Skin of body (tissue), 3 donors: ENCODE measurements at places on chromosomes 3 and 15.

GRCh38 chr3:39989746-39990145 is 180.3 kb downstream of the MYRIP start:
- no peak for DNase-seq

- DNase-seq = no peak
Observed at GRCh38 chr3:197758512-197758911, 8.8 kb downstream of the FYTTD1 start.

GRCh38 chr15:69725957-69726356 is 273.3 kb downstream of the RPLP1 start:
- DNase-seq = no peak

DNA sequence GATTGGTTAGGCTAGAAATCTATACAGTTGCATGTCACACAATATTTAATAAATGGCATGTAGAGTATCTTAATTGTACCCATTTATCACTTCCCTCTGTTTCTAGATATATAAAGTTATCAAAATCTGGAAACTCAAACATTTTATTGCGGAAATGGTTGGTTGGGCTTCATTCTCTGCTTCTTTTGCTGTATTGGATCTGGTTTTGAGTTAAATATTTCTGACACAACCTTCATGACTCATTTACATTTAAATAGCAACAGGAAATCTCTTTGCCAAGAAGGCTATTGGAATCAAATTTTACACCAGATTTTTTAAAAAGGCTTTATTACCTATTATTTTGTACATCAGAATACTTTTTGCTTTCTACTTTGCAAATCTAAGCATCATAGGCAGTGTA is 153.8 kb downstream of the EBLN2 start:
- DNase-seq = peak; percentile 52

DNA sequence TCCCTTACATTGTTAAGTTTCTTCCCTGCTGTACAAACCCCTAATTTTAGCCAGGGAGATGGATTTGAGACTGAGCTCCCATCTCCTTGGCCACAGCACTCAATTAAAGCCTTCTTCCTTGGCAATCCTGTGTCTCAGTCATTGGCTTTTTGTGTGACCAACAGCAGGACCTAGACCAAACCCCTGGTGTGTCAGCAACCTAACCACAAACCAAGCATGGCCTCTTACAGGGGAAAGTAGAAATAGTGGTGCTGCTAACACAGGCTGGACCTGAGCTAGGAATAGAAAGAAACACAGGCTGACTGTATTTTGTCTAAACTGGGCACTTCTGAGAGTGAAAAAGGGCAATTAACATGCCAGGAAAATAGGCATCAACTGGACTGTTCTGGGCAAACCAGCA is 37.9 kb downstream of the PPCDC start:
- DNase-seq = no peak

- no peak for DNase-seq
Observed at GRCh38 chr3:117706037-117706436, 996.5 kb downstream of the TUSC7 start.
